Right lung (tissue), 10 donors: ENCODE measurements at places on chromosomes 12 and 14. TPM values are rescaled to one million over a fixed set of nuclear protein-coding genes. Genes with fewer than 3 reads are reported as not detected.

DNA sequence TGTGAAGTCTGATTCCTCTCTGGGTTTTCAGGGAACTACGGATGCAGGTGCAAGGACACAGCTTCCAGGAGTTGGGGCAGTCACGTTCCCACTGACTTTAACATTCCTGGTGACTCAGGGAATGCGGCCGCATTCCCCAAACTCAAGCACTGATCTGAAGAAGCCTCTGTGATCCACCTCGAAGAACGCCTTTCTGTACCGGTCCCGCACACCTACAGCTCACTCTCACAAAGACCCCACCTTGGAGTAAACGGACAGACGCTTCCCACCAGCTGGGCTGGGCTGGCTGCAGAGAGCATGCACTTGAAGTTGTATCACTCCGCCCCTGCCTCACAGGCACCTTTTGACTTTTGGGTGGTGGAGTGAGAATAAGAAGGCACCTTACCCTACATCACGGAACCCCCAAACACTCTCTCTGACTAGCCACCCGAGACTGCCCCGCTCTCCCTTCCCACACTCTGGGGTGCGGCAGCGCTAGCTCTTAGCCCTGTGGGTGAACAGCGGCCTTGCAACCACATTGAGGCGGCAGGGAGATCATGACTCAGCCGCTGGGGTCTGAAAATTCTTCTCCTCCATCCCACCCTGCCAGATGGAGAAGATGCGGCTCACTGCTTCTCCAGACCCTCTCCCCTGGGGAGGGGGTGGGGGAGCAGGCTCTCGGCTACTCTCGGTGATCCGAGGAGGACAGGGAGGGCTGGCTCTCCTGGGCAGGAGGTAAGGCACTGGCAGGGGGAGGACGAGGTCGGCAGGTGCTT is 23.7 kb upstream of the HDAC7 start:
- DNase-seq: no peak

GRCh38 chr14:44820230-44820964 is 141.3 kb downstream of the KLHL28 start:
- no peak for DNase-seq

GRCh38 chr12:128365651-128366231 is 98.8 kb downstream of the TMEM132C start:
- no peak for DNase-seq

GRCh38 chr12:89636776-89637160 is 71.9 kb downstream of the ATP2B1 start:
- no peak for DNase-seq

DNA sequence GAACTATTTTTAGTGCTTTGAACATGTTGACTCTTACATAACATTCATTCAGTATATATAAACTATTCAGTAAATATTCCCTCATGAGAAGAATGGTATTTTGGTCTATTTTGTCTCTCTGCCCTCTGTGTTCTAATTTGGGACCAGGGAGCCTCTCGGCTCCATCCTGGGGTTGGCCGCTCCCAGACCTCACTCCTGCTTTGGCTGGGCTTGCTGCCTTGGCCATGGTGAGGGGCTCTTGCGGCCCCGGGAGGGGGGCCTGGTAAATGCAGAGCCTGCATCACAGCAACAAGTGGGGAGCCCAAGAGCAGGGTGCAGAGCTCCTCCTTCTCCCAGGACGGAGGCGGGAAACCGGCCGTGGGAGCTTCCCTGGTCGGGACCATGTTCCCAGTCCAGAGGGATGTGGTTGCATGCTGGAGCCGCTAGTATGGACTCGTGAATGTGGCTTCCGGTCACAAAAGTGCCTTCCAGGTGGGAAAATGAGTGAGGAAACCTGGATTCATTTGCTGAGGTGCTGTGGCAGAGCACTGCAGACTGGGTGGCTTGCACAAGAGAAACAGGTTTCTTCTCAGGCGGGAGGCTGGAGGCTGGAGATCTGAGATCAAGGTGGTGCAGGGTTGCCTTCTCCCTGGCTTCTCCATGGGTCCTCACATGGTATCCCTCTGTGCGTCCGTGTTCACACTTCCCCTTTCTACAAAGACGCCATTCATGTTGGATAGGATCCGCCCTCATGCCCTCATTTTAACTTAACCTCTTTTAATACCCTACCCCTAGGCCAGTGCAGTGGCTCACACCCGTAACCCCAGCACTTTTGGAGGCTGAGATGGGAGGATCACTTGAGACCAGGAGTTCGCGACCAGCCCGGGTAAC is 250.2 kb downstream of the CACNA1C start:
- DNase-seq: no peak

- no peak for DNase-seq
These were observed 8.3 kb downstream of the ADCK1 start for GRCh38 chr14:77808250-77808649.

DNA sequence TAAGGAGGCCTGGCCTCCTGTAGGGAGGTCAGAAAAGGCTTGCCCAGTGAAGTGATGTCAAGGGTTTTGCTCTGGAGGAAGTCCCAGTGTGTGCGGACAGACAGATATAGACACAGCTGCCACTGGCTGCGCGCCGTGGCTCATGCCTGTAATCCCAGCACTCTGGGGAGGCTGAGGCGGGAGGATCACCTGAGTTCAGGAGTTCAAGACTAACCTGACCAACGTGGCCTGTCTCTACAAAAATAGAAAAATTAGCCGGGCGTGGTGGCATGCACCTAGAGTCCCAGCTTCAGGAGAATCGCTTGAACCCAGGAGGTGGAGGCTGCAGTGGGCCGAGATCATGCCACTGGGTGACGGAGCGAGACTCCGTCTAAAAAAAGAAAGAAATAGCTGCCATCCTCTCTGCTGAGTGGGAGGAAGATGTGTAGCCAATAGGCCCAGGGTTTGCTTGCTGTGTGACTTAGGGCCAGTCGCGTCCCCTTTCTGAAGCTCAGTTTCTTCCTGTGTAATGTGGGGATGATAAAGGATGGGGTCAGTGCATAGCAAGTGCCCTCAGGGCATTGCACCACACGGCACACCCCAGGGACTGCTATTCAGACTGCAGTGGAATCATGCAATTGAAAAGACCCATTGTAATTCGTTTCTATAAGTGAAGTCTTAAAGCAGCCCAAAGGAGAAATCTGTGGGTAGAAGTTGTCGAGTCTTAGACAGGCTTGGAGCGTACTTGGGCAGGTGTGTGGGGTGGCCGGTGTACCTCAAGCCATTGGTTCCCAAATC is 18.7 kb upstream of the MLEC start:
- no peak for DNase-seq

- no peak for DNase-seq
These were observed 34.2 kb downstream of the PCNX4 start for GRCh38 chr14:60125918-60126317.

DNA sequence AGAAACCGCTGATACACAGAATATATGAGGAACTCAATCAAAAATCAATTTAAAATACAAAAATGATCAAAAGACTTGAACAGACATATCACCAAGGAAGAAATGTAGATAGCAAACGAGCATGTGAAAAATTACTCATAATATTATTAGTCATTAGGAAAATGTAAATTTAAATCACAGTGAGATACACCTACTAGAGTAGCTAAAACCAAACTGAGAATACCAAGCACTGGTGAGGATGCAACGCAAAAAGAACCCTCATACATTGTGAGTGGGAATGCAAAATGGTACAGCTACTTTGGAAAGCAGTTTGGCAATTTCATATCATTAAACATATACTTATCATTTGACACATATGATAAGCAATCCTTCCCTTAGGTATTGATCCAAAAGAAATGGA is 101.1 kb upstream of the ST8SIA1 start:
- no peak for DNase-seq

The MANSC1 gene
- 32.4 TPM for polyA plus RNA-seq
